ENCODE measurements at places on chromosomes 11 and 22. TPM values are rescaled to one million over a fixed set of nuclear protein-coding genes. Genes with fewer than 3 reads are reported as not detected.

TSSK2 gene
- total RNA-seq: not detected

MISFA gene
- 3.6 TPM for total RNA-seq

CLDN5 gene
- 48.4 TPM for total RNA-seq

LINC01488 gene
- total RNA-seq: not detected

RPS6KA4 gene
- total RNA-seq: 40.2 TPM

DBX1 gene
- not detected for total RNA-seq

SLC29A2 gene
- 10.4 TPM for total RNA-seq

PHLDA2 gene
- 19.7 TPM for total RNA-seq

GRCh38 chr11:61160487-61161189, 588 bp downstream of the VPS37C start:
- DNase-seq: no peak

DNA sequence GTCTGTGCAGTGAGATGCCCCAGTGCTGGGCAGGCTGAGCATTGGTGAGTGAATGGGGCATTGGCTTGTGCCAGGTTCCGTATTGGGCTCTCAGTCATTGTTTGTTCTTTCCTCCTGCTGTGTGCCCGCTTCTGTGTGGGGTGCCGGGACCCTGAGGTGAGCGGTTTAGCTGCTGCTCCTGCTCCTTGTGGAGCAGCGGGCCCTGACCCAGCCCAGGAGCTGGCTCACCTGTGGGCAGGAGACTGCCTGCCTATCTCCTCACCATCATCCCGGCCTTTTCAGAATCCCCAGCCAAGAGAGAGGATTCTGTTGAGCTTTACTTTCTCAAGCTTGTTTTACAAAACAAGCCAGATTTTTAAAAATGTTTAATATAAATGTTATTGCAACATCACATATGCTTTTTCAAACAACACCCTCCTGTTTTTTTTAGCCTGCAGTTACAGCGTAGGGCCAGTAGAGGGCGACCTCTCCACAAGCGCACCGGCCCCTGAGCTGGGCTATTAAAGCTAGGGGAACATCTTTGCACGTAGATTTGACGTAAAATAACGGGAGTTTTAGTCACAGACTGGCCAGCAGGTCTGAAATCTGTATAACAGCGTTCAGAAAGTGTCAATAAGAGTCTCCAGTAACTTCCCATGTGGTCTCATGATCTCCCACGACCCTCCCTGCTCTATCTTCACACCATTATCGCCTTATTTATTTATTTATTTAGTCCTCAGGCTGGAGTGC, 25.1 kb upstream of the RELT start:
- peak; percentile 73 for DNase-seq

DNA sequence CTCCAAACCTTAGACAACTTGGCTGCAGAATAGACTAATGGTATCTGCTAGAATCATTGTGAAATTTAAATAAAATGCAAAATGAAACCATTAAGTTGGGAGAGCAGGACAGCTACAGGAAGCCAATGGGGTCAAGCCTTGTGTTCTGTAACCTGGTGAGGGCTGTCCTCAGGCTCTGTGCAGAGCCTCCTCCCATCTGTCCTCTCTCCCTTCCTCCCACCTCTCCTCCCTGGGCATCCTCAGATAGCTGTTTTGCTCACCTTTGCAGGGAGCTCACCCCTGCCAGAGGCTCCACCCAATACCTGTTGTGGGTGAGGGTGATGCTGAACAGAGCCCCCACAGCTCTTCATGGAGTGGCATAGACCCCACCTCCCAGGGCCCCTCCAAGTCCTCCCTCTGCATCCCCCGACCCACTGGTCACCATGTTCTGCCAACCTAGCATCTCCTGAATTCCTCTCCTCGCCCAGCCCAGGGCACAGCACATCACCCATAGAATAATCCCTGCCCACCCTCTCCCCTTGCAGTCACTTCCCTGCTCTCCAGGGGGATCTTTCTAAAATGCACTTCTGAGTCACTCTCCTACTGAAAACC, 100.3 kb downstream of the PDE2A start:
- DNase-seq: no peak

DNA sequence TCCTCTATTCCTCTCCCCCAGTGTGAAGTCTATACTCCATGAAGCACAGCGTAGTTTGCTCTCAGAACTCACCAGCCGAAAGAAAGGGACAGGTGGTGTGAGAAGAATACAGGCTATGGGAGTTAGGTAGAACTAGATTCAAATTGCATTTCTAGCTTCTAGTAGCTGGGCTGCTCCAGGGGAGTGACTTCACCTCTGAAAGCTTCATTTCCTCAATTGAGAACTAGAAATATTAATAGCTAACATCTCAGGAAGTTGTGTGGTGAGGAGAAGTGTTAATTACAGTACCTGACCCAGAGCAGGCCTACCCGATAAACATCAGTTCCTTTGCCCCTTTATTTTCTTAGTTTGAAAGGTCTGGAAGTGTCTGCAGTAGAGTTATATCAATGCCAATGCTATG, 484.7 kb upstream of the TENM4 start:
- DNase-seq: no peak

DNA sequence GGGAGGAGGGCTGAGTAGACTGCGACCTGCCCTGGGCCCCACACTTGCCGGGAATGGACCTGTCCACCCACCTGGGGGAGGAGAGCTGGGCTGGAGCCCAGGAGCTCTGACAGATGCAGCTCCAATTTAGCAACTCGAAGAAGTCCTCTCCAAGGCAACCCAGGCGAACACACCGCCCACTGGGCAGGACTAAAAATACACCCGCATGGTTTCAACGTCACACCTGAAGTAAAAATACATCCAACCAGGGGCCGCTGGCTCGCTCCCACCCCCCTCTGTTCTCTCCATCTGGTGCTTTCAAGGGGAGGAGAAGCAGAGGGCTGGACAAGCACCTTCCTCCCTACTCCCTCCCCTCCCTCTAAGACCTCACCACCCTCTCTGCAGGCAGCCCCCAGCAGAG, 119.9 kb downstream of the FEZ1 start:
- DNase-seq: peak; percentile 90

DNA sequence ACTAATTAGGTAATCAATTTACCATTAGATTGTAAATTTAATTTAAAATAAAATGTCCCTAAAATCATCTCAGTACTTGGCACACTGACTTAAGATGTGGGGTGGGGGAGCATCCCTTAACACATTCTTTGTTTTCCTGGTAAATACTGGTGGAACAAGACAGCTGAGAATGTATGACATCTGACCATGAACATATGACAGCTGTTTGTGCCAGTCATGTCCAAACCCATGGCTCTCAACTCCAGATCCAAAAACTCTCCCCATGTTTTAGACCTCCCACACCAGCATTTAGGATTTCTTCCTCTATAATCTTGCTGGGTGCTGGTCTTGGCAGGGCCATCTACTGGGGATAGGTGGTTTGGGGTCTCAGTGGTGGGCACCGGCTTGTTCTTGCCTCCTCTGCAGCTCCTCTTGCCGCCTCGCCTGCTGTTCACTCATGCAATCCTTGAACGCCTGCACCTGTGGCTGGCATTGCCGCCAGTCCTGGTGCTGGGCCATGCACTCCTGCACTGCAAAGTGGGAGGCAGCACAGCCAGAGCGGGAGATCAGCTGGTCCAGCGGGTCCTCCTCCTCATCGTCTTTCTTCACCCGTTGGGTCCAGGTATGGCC, 3.8 kb downstream of the COA4 start:
- no peak for DNase-seq

- no peak for DNase-seq
Measured at GRCh38 chr11:40294741-40295140, 1164.7 kb downstream of the LRRC4C start.

DNA sequence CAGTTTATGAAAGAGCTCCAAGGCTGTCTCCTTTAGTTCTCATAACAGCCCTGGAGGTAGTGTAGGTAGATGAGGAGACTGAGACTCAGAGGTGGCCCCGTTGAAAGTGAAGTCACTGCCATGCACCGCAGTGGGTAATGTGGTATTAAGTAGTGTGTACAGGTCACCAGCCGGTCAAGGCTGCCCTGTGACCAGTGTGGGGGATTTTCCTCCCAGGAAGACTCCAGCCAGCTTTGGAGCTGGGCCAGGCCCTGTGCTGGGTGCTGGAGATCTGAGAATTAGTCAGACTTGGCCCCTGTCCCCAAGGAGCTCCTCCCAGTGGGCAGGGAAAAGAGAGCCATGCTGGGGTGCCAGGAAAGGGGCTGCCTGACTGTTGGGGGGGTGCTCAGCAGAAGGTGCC, 5.3 kb downstream of the OMP start:
- no peak for DNase-seq

- DNase-seq: no peak
Measured at GRCh38 chr11:76568139-76568538, 102.4 kb downstream of the LRRC32 start.

DNA sequence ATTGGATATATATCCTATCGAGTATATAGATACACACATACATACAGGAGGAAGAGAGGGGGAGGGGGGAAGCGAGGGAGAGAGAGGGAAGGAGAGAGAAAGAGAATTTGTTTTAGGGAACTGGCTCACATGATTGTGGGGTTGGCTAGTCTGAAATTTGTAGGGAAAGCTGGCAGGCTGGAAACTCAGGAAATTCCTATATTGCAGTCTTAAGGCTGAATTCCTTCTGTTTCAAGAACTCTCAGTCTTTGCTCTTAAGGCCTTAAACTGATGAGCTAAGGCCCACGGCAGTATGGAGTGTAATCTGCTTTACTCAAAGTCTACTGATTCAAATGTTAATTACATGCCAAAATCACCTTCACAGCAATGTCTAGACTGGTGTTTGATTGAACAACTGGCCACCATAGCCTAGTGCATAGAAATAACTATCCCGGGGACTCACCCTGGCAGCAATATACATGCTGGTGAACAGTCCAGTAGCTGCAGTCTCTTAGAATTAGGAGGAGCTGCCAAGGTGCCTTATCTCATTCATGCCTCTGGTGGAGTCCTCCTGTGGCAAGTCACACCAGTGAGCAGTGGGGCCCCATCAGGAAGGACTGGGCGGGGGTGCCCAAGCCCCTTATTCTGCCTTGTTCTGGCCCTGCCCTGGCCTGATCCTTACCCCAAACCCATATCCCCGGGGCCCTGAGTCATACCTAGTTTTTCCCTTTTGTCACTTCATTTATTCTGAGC, 59.7 kb upstream of the AMPD3 start:
- no peak for DNase-seq

- DNase-seq: peak; percentile 83
Measured at GRCh38 chr11:833114-833791, 501 bp downstream of the CD151 start.

GRCh38 chr22:26502688-26503561, 9.3 kb downstream of the TFIP11 start:
- peak; percentile 70 for DNase-seq

GRCh38 chr11:117315285-117316196, 515 bp downstream of the BACE1 start:
- DNase-seq: peak; percentile 10

DNA sequence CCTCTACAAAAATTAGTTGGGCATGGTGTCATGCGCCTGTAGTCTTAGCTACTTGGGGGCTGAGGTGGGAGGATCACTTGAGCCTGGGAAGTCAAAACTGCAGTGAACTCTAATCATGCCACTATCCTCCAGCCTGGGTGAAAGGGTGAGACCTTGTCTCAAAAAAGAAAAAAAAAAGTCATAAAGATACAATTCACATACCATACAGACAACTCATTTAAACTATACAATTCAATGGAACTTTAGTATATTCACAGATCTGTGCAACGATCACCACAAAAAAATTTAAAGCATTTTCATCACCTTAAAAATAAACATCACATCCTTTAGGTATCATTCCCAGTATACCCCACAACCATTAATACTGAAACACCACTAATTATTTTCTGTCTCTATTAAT, 201.2 kb downstream of the PGR start:
- DNase-seq: no peak

DNA sequence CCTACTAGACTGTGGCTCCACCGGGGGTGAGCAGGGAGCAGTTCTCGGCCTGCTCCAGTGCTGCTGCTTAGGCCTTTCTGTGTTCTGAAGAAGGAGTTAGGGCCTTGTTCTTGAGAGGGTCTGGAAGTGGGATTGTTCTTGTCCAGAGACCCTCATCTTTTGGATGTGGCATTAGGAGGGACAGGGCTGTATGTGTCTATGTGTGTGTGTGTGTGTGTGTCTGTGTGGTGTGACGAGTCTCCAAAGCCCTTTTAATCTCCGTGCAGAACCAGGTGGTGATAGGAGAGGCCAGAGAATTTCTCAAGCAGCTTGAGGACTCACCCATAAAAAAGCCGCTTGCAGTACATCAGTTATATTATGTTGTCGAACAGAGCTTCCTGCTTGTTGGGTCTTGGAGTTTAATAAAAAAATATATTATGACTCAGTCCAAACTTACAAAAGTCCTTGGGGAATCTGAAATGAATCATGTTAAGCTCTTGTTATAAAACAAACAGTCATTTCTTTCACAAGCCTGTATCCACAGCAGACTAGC, 196.5 kb downstream of the TENM4 start:
- DNase-seq: no peak

- DNase-seq: peak; percentile 34
Measured at GRCh38 chr11:31795706-31796498, 15.2 kb downstream of the PAX6 start.

DNA sequence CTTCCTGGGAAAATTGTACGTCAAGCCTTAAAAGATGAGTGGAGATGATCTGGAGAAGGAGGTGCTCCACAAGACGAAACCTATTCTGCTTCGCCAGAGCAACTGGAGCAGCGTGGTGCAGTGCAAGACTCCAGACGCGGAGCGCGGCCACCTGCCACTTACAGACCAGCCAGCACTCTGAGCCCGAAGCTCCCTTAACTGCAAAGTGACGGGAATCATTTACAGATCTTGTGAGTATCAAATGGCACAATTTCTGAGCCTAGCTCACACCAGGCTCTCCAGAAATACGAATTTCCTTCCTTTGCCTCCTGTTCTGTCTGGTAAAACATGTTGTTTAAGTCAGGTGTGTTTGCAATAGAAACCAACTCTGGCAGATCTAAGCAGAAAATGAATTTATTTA, 369.3 kb downstream of the CADM1 start:
- DNase-seq: peak; percentile 25

DNA sequence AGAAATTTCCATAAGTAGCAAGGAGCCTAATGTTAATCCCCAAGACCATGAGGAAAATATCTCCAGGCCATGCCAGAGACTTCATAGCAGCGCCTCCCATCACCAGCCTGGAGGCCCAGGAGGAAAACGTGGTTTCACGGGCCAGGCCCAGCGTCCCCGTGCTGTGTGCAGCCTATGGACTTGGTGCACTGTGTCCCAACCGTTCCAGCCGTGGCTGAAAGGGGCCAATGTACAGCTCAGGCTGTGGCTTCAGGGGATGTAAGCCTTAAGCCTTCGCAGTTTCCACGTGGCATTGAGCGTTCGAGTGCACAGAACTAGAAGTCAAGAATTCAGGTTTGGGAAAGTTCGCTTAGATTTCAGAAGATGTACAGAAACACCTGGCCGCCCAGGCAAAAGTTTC, 510.7 kb downstream of the CNTN5 start:
- DNase-seq: no peak

GRCh38 chr11:69865707-69866106, 46.5 kb upstream of the FGF3 start:
- no peak for DNase-seq

All from kidney (tissue), 22 donors.